CD4-positive, alpha-beta memory T cell (primary cell): ENCODE measurements at places on chromosomes 12 and 14. TPM values are rescaled to one million over a fixed set of nuclear protein-coding genes. Genes with fewer than 3 reads are reported as not detected.

- no peak for DNase-seq
These were observed 37.6 kb downstream of the DCP1B start for GRCh38 chr12:1966561-1967226.

IQSEC3 gene
- 0.91 TPM for total RNA-seq

GRCh38 chr14:99179946-99180345 lies 92.1 kb downstream of the BCL11B start:
- DNase-seq = no peak

GRCh38 chr14:22384167-22384549 lies 204.9 kb downstream of the DAD1 start:
- no peak for DNase-seq

TAS2R30 gene
- total RNA-seq = 2.9 TPM
